ENCODE measurements at places on chromosomes 3 and 15.

DNA sequence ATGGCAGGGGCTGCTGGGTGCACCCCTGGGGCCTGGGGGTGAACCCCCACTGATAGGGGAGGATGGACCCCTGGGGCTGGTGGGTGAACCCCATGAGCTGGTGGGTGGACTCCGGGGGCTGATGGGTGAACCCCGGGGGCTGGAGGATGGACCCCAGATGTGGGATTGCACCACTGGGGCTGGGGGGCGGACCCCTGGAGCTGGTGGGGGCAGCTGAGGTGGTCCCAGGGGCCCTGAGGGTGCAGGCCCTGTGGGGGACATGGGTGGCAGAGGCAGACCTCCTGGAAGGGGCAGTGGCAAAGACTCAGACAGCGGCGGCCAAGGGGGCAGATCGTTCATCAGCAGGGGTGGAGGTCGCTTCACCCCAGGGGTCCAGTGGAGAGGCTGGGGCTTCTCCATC is 17.4 kb upstream of the TXNRD3 start:
- DNase-seq, result no peak

GRCh38 chr15:28122038-28122949 is 23.2 kb upstream of the OCA2 start:
- no peak for DNase-seq

- DNase-seq, result no peak
Observed at GRCh38 chr3:171256445-171257250, 203.6 kb downstream of the TNIK start.

DNA sequence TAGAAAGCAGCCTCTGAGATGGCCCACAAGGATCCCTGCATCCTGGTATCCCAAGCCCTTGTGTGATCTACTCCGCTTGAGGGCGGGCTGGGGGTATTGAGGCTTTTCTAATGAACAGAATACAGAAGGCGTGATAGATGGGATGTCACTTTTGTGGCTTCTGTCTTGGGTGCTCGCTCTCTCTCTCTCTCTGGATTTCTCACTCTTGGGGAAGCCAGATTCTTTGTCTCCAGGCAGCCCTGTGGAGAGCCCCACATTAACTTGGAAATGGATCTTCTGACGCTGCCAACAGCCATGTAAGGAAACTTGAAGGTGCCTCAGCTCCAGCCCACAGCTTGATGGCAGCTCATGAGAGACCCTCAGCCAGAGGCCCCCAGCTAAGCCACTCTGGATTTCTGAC is 26.9 kb upstream of the SEC62 start:
- no peak for DNase-seq

DNA sequence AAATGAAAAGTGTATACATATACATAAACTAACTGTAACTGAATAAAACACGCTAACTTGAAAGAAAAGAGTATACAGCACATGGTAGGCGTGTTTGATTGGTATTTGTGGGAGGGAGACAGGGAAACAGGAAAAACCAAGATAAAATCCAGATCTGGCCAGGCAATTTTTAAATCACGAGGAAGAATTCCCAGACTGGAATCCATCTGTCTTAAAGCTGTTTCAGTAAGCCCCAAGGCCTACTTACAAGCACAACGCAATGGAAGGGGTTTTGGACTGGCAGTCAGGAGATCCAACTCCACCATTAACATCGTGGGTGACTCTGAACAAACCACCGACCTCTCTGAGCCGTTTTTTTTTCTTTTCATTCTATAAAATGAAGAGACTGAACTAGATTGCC is 195.8 kb downstream of the OSBPL10 start:
- no peak for DNase-seq

DNA sequence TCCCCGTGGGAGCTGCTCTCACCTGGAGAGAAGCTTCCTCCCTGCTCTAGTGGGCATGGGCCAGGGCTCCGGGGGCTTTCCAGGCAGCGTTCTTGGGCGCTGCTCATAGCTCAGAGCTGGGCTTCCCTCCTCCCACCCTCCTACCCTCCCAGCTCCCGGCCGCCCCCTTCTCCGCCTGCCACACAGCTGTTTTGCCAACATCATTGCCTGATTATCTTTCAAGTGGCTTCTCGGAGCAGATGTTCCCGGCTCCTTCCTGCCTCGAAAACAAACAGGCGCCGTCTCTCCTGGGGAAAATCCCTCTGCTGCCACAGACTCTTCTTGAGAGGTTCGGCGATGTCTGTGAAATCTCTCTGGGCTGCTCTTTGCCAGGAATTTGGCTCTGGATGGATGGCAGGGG is 195.6 kb downstream of the RPLP1 start:
- no peak for DNase-seq

GRCh38 chr3:42032693-42033349 is 58.3 kb upstream of the TRAK1 start:
- no peak for DNase-seq

- DNase-seq, result no peak
Observed at GRCh38 chr3:4419920-4420319, 47.1 kb downstream of the SUMF1 start.

- DNase-seq, result no peak
Observed at GRCh38 chr3:149401212-149401925, 23.9 kb upstream of the TM4SF1 start.
